ENCODE measurements at places on chromosomes 4 and X. TPM values are rescaled to one million over a fixed set of nuclear protein-coding genes. Genes with fewer than 3 reads are reported as not detected.

CRMP1 gene
- total RNA-seq: 1.5 TPM

XK gene
- total RNA-seq: under 0.01 TPM

NEXMIF gene
- total RNA-seq: not detected

CLCN4 gene
- total RNA-seq: 6.3 TPM

CXCR3 gene
- total RNA-seq: not detected

MAGEA8 gene
- not detected for total RNA-seq

DGAT2L6 gene
- not detected for total RNA-seq

DMRTC1 gene
- not detected for total RNA-seq

ARR3 gene
- total RNA-seq: not detected

ATOH1 gene
- not detected for total RNA-seq

LGI2 gene
- under 0.01 TPM for total RNA-seq

LRCH2 gene
- 10.6 TPM for total RNA-seq

RNF175 gene
- total RNA-seq: not detected

CD38 gene
- total RNA-seq: 3.6 TPM

XAGE2 gene
- not detected for total RNA-seq

IL3RA gene
- total RNA-seq: 20.4 TPM

FRMPD4 gene
- not detected for total RNA-seq

CXorf49B gene
- total RNA-seq: not detected

PABPC1L2B gene
- not detected for total RNA-seq

XAGE1A gene
- not detected for total RNA-seq

SLC34A2 gene
- total RNA-seq: under 0.01 TPM

PLXNB3 gene
- total RNA-seq: 6.7 TPM

F8A2 gene
- total RNA-seq: not detected

Data from dermis microvascular lymphatic vessel endothelial cell (primary cell).